ENCODE measurements at places on chromosomes 2 and 18. TPM values are rescaled to one million over a fixed set of nuclear protein-coding genes. Genes with fewer than 3 reads are reported as not detected.

DNA sequence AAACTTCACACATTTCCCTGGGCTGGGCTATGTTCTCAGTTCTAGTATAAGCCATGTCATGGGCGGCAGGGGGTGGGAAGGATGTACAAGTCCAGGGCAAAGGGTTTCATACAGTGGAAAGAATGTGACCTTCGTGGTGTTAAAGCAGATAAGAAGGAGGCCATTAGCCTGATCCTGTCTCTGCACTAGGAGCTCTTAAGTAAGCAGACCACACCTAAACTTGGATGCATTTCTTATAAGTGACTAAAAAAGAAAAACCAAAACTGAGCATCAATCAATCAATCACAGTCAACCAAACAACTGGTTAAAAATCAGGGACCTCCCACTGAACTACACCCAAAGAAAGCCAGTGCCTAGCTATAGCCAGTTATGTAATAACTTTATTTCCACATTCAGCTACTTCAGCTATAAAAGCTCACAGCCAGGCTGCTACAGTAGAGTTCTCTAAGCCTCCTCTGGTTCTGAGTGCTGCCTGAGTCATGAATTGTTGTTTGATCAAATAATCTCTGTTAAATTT is 46.8 kb upstream of the RIOK3 start:
- no peak for DNase-seq

GRCh38 chr2:134657650-134658250 is 61.0 kb downstream of the TMEM163 start:
- DNase-seq, result no peak

DNA sequence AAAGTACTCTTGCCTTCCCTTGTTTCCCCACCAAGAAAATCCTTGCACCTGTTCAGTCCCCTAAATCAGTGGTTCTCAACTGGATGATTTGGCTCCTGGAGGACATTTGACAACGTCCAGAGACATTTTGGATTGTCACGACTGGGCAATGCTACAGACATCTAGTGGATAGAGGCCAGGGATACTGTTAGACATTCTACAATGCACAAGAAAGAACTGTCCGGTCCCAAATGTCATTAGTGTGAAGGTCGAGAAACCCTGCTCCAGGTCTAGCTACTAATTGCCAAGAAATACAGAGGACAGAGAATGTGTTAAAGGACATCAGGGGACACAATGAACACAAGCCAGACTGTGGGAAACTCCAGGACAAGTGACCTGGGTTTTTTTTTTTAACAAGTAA is 60.0 kb downstream of the LRP2 start:
- DNase-seq, result no peak

DNA sequence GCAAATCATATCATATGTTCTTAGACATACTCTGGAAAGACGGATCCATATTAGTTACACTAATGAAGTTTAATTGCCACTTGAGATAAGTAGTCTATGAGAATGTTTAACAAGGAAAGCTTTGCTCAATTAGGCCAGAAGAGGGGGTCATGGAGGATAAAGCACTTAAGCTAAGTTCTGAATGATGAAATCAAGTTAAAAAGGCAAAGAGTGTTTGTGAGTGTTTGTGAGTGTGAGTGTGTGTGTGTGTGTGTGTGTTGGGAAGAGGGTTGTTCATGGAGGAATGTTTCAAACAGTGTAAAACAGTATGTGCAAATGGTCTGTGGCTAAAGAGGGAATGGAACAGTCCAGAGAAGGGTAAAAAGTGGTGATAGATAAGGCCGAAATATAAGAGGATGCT is 360.9 kb downstream of the ERBB4 start:
- DNase-seq, result no peak

SAG gene
- 0.10 TPM for polyA plus RNA-seq

GRCh38 chr2:171688129-171688465 is 828 bp downstream of the DYNC1I2 start:
- peak; percentile 11 for DNase-seq

TAF4B gene
- polyA plus RNA-seq, result 2.4 TPM

DNA sequence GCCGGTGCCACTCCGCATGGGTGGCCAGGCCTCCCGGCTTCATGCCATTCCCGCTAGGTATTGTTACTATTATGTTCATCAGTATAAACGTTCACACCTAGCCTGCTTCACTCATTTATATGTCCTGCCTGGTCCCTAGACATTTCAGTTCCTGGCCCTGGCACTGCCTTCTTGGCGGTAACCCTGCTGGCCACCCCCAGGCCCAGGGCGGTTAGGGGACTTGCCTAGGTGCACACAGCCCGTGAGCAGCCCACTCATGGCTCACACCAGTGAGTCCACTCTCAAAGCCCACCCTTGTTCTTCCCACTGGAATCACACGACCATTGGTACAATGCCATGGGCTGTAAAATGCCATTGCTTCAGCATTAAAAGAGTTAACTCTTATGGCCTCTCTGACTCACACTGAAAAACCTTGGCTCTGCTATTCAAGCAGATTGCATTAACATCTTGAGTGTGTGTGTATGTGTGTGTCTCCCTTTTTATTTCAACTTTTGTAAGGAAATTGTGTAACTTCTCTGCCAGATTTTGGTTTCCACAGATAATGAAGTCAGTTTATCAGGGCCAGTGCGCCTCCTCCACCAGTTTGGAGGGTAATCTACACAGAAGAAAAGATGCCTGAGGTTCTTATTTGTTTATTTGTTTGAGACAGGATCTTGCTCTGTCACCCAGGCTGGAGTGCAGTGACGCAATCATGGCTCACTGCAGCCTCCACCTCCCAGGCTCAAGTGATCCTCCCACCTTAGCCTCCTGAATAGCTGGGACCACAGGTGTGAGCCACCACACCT is 74.2 kb downstream of the RAB31 start:
- DNase-seq, result no peak

DNA sequence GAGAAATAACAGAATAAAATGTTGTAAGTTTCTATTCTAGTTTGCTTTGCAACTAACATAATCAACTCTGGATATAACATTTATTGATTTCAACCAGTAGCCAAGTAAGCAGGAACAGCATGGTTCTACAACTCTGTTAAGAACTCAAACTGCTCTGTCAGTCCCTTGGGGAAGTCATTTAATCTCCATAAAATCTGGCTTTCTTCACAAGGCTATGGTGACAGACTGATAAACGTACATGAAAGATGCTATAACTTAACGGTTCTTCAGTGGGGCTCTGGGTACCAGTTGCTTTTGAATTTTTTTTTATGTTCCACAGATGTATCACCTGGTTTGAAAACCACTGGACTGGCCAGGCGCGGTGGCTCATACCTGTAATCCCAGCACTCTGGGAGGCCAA is 10.3 kb downstream of the PSME4 start:
- no peak for DNase-seq

BOK gene
- polyA plus RNA-seq, result 63.4 TPM

DNA sequence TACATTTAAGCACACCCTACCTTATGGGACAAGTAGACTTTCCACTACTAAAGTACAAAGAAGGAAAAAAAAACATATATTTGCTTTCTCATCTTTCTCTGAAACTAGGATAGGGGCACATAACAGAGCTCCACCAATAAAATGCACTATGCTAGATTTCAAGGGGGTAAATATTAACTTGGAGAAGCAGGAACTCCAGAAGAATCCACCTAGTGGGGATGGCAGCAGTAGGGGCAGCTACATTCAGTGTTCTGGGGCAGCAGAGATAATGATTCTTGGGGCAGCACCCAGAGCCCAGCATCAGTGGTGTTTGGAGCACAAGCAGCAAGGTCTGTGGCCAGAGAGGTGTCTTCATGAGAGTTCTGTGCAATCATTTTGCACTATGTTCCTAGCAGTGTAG is 64.7 kb downstream of the DTNB start:
- no peak for DNase-seq

DNA sequence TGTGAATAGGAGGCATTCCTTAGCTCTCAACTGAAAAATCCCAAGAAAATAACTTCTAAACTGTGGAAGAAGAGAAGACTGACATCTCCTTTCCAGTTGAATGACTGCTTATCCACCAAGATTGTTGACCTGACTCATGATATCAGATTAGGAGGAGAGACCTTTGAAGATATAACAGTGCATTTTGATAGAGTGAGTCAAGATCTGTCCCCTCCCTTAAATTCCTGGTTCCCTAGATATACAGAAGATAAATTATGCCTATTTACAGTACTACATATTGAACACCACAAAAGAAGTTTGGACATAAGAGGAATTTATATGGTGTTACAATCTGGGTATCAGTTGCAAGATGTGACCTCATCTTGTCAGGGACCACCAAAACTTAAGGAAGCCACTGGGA is 285.3 kb upstream of the ZSWIM2 start:
- DNase-seq, result no peak

BCL2 gene
- 13.1 TPM for polyA plus RNA-seq

DNA sequence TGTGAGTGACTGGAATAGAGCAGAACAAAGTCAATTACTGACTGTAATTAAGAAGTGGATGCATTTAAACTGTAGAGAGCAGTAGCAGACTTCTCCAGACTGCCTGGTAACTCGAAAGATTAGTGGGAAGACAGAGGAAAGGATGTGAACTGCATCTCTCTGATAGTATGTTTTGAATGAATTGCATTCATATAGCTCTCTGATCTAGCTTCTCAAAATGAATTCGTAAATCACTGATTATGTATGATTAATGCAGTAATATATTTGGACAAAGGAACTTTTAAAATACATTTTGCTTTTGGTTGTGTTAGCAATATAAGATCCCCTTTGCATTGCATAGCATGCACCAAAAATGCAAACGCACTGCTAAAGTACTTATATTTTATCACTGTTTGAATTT is 304.0 kb downstream of the ARHGAP15 start:
- peak; percentile 29 for DNase-seq

DNA sequence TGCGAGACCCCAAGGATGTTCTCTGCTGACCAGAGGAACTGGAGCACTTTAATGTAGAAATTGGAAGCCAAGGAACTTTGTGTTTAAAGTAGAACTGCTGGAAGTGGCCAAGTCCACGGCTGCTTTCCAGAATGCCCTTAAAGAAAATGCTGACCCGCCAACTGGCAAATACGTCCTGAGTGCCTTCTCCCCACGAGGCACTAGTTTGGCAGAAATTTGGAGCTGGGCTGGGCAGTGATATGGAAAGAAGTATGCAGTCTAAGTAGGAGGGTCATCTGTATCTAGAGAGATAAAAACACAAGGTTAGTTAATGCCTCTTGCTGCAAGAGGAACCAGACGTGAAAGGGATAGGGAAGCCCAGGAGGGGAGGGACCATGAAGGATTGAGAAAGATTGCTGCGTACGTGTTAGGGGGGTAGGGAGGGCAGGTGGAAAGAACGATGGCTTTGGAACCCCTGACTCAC is 59.3 kb upstream of the RFX8 start:
- DNase-seq, result no peak

- DNase-seq, result no peak
Observed at GRCh38 chr2:12594590-12594989, 122.1 kb upstream of the TRIB2 start.

DNA sequence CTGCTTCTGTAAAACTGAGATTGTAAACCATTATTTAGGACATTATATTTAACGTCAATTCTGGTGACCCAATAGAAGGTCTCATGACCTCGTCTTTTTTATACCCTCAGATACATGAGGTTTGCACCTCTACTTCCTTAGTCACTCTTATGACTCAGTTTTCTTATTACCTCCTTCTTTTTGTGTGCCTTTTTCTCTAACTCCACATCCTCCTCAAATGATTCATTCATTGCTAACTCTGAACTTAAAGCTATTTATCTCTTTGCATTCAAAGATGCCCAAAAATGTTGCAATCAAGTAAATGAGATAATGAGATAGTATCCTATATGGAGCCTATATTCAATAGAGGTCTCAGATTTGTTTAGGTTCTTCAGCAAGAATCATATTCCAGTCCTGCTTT is 121.0 kb upstream of the KYNU start:
- DNase-seq, result no peak

- peak; percentile 58 for DNase-seq
Observed at GRCh38 chr2:54240515-54241469, 15.2 kb downstream of the TSPYL6 start.

GPC1 gene
- 97.8 TPM for polyA plus RNA-seq

DNA sequence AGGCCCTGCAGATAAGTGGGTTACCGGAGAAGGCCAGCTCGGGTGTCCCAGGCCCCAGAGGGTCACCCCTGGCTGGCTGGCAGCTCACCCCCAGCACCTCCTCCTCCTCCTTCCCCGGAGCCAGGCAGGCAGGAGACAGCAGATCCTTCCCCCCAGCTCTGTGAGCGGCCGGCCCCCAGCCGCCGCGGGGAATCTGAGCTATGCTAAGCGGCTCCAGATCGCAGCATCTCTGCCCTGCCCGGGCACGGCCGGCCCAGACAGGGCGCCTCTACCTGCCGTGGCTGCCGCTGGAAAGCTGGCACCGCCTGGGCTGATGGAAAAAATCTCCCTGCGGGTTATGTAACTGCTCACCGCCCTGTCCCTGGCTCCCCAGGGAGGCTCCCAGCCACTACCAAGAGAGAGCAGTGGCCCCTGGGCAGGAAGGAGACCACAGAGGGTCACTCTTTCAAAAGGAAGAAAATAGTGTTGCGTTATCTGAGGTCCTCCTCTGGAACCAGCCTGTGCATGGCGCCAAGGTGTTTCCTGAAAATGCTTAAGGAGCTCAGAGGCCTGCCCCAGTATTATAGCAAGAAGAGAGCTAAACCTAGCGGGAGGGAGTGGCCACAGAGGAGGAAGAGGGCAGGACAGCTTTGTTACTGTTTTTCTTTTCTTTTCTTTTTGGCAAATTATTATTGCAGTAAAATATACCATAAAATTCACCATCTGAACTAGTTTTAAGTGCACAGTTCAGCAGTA is 179.0 kb downstream of the SMAD7 start:
- DNase-seq, result no peak

DNA sequence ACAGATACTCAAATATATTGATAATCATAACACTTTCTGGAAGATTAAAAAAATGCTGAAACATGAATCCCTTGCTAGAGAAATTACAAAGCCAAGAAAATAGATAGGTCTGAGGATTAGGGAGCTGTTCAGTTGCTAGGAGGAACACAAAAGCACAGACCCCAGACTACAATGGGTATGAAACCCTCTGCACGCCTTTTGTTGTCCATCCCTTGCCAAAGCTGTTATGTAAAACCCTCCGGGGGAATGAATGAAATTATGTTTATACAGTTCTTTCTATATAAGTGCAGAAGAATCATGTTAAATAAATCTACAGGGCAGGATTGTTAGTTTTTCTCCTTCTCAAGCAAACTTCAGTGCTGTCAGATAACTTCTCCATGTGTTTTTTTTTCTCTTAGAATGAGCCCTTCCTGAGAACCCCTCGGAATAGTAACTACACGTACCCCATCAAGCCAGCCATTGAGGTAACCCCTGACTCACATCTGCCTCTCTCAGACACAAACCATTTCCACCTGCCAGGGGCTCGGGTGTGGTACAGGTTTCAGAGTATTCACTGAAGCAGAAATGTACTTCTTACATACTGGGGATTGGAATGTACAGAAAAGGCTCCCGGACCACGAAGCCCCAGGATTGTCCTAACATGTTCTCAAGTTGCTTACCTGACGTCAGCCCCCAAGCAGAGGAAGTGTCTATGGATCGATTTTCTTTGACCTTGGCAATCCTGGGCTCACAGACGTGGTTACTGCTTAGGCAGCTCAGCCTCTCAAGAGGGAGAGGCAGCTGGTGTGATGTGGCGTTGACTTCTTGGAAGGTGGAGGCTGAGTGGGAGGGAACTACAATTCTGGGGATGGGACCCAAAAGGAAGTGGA is 118.0 kb downstream of the PLB1 start:
- DNase-seq, result no peak
